CD4-positive, alpha-beta T cell treated with Interleukin-1 beta for 1 hour (primary cell): ENCODE measurements at places on chromosomes 13 and 19.

- DNase-seq, result peak; percentile 87
Measured at GRCh38 chr19:11089254-11090013, at the start of gene LDLR. TSS of gene LDLR (plus strand) at chr19:11089463. CDS start at chr19:11089549, 86 bp downstream.

DNA sequence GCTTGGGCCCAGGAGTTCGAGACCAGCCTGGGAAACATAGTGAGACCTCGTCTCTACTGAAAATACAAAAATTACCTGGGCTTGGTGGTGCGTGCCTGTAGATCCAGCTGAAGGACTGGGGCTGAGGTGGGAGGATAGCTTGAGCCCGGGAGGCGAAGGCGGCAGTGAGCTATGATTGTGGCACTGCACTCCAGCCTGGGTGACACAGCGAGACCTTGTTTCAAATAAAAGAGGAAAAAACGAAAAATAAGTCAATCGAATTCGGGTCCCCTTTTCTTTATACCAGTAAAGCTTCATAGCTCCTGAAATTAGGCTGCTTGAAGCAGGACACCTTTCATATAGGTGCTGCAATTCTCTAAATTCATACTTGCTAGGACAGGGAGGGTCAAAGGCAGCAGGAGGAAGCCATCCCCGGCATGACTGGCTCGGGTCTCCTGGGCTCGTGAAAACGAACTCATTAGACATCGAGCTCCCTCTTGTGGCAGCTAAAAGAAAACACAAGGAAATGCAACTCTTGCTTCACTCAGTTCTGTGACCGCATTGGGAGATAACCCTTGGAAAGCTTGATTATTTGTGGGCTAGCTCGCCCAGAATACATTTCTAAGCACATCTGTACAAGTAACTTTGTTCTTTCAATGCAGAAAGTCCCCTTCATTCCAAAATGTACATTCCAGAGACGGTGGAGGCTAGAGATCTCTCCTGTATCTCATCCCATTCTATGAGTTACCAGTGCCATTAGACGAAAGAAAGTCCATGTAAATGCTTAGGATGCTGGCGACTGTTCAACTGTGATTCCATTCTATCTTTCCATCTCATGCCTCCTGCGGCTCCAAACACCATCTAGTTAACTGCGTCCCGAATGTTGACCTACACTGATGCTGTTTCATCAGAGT lies 16.8 kb downstream of the FPR2 start:
- peak; percentile 43 for DNase-seq

- no peak for DNase-seq
Measured at GRCh38 chr13:24033527-24034302, 126.8 kb upstream of the SPATA13 start.

GRCh38 chr13:30647824-30648521 lies 30.3 kb downstream of the USPL1 start:
- DNase-seq, result no peak

GRCh38 chr13:50098693-50099092 lies 83.4 kb downstream of the KCNRG start:
- DNase-seq, result no peak

DNA sequence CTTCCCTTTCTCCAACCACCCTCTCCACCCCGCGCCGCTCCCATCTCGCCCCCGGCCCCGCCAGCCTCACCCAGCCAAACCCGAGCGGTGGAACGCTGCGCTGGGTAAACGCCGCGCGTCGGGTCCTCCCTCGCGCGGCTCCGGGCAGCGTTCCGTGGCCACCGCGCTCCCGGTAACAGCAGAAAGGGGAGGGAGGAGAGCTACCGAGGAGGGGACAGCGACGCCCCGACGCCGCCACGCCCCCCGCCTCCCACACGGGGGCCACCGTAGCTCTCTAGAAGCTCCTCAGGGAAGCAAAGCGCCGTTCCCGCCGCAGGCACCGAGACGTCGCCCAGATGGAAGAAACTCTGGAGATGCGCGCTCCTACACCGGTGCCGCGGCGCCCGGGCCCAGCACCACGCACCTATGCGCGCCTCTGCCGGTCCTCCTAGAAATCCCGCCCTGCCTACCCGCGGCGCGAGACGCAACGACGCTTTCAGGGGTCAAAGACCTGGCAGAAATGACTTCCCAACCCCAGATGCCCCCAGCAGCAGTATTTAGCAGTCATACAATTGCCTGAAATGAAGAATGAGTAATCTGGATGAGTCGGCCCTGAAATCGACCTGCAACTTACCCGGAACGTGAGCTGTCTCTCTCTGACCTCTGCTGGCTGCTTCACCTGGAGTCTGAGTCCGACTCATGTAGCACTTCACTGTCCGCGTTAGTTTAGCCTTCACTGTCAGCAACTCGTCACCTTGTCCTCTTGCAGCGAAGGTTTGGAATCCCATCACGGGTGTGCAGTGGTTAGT lies at the start of gene RUBCNL:
Gene RUBCNL (minus strand): TSS at position 189 of the 788 bp plus-strand sequence. CDS start 14,777 bp downstream, outside the sequence.
- no peak for DNase-seq

GRCh38 chr19:17997969-17998826 lies 9.8 kb upstream of the ARRDC2 start:
- no peak for DNase-seq

DNA sequence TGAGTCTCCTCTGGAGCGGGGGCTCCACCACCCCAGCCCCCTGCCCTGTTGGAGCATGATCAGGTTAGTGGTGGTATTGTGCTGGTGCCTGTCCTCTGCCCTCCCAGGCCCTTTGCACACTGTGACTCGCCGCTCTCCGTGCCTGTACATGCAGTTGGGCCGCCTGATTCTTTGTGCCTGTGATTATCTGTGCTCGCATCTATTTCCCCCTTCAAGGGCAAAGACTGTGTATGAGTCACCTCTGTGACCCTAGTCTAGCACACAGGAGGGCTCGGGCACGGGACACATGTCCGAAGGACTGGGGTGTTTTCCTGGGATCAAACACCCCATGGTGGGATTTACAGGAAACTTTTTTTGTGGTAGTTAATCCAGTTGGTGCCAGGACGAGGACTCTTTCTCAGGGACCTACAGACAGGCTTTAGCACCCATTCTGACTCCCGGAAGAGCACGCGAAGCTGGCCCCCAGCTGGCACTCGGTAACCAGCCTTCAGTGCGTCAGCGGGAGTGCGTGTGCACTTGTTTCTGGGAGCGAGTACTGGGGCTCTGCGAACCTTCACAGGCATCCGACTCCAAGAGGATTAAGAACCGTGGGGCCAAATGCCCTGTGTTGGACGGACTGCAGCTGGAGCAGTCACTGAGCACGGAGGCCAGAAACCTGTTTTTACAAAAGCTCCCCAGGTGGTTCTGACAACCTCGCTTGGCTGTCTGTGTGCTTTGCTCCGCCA lies 6.7 kb downstream of the PPP1R37 start:
- no peak for DNase-seq

- no peak for DNase-seq
Measured at GRCh38 chr19:47408156-47408938, 11.0 kb downstream of the MEIS3 start.

- no peak for DNase-seq
Measured at GRCh38 chr13:107681600-107681999, 533.7 kb downstream of the LIG4 start.

- DNase-seq, result peak; percentile 59
Measured at GRCh38 chr19:13044231-13044836, 49.1 kb downstream of the NFIX start.

DNA sequence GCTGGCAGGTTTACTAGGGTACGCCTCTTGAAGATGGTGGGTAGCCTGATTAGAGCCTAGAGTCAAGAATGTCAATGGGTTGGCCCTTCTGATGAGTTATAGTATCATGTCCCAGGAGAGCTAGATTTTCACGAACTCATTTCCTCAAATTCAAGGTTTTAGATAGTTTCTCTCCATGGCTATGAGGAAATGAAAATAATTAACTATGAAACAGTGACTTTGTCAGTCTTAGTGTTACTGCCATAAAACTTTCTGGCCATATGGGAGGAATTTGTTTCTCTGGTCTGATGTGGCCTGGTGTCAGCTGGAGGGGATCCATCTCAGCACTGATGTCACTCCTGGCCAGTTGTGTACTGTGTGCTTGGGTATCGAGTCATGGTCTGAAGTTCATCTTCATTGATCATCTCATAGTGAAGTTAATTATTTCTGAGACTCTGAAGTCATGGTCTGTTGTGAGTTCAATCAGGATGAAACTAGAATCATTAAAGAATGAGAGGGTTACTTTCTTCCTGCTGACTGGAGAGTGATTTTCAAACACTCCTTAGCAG lies 49.4 kb upstream of the TNFSF11 start:
- no peak for DNase-seq

DNA sequence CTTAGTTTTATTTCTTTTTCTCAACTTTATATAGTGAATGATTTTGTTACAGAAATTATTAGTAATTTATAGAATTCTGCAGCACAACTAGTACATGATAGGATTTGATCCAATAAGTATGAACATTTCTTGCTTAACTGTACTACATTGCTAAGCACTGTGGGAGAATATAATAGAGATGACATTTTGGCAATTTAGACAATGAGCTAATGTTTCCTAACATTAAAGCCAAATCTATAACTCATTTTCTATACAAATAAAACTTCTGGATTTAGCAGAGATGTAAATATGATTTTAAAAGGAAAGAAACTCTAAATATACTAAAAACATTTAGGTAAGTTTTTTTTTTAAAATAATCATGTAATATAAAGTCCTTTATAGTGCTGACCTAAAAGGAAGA lies 87.3 kb downstream of the FNDC3A start:
- DNase-seq, result no peak

- no peak for DNase-seq
Measured at GRCh38 chr19:17909003-17909732, 23.6 kb upstream of the CCDC124 start.

DNA sequence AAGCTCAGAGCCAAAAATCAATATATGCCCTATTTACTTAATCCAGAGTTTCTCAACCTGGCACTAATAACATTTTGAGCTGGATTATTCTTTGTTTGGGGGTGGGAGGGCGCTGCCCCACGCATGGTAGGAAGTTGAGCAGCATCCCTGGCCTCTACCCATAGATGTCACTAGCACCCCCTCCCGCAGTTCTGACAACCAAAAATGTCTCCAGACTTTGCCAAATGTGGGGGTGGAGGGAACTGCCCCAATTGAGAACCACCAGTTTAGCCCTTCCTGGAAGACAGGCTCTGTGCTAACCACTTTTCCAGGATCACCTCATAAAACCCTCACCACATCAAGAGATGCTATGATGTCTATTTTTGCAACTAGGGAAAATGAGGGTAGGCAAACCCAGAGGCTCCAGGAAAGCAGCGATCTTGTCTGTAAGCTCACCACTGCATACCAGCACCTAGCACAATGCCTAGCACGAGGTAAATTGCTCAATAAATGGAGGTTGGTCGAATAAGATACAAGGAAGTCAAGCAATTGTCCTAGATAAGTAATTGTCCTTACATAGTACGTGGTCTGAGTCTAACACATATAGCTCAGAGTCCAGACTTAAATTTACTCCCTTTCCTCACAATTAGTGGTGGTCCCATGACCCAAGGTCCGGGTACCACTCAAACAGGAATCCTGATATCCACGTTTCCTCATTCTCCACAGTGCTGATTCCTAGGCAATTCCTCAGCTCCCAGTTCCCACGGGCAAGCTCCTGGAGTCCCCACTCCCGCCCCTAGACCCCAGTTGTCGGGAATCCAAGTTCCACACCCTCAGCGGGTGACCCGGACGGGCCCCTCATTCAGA lies 892 bp downstream of the TRIR start:
- DNase-seq, result peak; percentile 39

DNA sequence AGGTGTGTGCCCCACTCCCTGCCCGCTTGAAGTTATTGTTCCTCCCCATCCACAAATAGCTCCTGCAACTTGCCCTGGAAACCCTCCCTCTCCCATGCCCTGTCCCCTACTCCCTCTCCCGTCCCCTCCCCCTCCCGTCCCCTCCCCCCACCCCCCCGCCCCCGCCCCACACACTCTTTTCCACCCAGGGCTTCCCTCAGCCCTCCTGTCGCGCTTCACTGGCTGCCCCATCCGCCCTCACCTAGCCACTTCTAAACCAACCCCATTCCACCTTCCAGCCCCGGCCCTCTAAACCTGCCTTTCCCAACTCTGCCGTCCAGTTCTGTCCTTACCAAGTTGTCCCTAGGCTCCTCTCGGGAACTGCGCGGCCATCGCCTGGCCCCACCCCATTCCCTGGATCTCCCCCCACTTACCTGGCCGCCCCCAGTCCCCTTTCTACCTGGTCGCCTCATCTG lies 993 bp downstream of the RGL3 start:
- no peak for DNase-seq

DNA sequence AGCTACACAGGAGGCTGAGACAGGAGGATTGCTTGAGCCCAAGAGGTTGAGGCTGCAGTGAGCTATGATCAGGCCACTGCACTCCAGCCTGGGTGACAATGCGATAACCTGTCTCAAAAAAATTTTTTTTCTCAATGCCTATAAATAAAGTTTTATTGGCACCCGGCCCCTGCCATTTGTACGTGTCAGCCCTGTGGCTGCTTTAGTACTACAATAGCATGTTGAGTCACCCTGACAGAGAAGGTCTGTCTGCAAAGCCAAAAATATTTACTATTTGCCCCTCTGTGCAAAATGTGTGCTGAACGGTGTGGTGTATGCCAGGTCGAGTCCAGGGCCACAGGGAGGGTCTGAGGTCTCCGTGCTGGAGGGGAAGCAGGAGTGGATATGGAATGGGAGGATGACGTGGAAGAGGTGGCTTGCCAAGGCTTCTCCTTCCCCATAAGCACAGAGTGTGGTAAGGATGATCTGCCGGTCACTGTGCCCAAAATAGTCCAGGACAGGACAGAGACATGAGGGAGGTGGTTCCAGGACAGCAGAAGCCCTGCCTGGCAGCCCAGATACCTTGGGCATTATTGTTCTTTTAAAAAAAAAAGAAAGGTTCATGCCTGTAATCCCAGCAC lies 10.0 kb downstream of the NMRK2 start:
- no peak for DNase-seq

DNA sequence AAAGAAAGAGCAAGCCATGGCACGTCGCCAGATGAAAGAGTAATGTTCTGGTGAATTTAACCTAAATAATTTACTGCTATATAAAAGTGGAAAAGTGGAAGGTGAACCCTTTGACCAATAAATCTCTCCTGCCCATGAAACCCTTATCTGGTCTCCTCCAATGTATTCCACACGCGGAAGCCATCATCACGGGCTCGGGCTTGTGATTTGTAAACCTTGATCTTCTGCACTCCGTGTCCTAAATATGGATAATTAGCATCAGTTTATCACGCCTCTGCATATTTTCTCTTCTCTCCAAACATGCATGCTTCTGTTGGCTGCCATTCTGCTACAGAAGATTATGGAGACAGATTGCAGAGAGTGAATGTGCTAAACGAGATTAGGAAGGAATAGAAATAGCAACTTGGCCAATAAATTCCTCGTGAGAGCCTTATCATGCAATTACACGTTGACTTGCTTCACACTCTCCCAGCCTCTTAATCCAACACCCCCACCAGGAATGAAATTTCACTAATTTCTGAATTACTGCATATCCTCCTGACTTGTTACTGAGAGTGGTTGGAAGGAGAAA lies 34.5 kb downstream of the SOX1 start:
- no peak for DNase-seq
